ENCODE measurements at places on chromosomes 12 and 14. TPM values are rescaled to one million over a fixed set of nuclear protein-coding genes. Genes with fewer than 3 reads are reported as not detected.

OASL gene
- total RNA-seq = not detected

- H3K27ac ChIP-seq = no peak overlapping the region
- H3K27me3 ChIP-seq = no peaks in the 10 kb centered on the region
- no peak for DNase-seq
- H3K4me1 ChIP-seq = no peaks in the 10 kb centered on the region
- no peak overlapping the region for H3K4me3 ChIP-seq
Observed at GRCh38 chr14:28461389-28461788, 305.2 kb upstream of the FOXG1 start.

KLHDC1 gene
- 2.8 TPM for total RNA-seq

DNA sequence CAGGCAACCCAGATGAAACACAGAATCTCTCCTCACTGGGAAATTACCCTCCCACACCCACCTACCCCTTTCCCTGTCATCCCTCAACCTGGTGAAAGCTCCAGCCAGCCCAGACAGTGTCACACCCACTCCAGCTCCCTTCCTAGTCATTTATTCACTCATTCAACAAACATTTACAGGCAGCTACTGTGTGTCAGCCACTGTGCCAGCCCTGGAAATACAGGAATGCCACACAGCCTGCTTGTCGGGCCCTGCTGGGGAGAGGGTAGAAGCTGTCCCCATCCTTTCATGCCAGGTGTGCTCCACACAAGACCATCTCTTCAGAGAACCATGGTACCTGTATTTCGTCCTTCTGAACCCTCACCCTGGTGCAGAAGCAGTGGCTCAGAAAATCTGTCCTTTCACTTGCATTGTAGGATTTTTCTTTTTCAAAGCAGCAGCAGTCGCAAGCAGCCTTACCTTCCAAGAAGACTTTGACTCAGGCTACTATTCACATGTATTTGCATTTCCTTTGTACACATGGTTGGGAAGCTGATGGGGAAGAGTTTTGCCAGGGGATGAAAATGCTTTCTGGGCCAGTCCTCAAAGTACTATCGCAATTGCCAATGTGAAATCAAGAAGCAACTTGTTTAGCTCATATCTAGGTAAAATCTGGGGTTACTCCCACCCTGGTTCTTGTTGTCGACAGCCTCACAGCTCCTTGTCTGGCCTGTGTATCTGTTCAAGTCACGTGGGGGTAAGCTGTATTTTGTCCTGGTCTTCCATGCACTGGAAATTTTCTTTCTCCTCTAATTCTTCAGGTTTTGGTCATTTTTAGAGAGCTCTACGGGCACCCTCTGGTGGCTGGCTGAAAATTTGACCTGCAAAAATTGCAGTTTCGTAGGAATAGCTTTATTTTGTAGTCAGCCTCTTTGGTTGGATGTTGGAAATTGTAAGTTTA lies 147.4 kb upstream of the EGLN3 start:
- no peak for DNase-seq
- no peak overlapping the region for H3K4me3 ChIP-seq
- H3K36me3 ChIP-seq = no peaks in the 10 kb centered on the region
- H3K4me1 ChIP-seq = peaks cover 18% of the 10 kb centered on the region
- H3K27me3 ChIP-seq = no peaks in the 10 kb centered on the region

- H3K36me3 ChIP-seq = peaks cover 11% of the 10 kb centered on the region
- DNase-seq = no peak
- no peak overlapping the region for H3K27ac ChIP-seq
Observed at GRCh38 chr12:119423285-119423684, 88.8 kb downstream of the CCDC60 start.

- no peak overlapping the region for H3K27ac ChIP-seq
- H3K27me3 ChIP-seq = no peaks in the 10 kb centered on the region
- H3K36me3 ChIP-seq = no peaks in the 10 kb centered on the region
- peaks cover 5% of the 10 kb centered on the region for H3K4me1 ChIP-seq
- DNase-seq = no peak
Observed at GRCh38 chr14:32370714-32371113, 41.6 kb downstream of the AKAP6 start.

MRPL52 gene
- total RNA-seq = 121 TPM

DNA sequence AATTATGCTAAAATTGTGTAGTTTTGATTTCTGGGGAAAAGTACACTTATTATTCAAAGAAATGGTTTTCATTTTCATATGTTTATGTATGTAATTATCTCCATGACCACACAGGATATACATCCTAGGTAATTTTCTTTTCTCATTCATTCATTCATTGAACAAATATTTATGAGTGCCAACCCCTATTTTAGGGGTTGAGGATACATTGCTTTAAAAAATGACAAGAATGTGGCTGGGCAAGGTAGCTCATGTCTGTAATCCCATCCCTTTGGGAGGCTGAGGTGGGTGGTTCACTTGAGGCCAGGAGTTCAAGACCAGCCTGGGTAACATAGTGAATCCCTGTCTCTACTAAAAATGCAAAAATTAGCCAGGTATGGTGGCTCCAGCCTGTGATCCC lies 40.9 kb downstream of the SGPP1 start:
- no peak overlapping the region for H3K27ac ChIP-seq
- no peaks in the 10 kb centered on the region for H3K4me1 ChIP-seq
- no peak overlapping the region for H3K4me3 ChIP-seq
- H3K27me3 ChIP-seq = no peaks in the 10 kb centered on the region
- no peaks in the 10 kb centered on the region for H3K36me3 ChIP-seq

RITA1 gene
- total RNA-seq = 15.6 TPM

ACACB gene
- 47.3 TPM for total RNA-seq

DNA sequence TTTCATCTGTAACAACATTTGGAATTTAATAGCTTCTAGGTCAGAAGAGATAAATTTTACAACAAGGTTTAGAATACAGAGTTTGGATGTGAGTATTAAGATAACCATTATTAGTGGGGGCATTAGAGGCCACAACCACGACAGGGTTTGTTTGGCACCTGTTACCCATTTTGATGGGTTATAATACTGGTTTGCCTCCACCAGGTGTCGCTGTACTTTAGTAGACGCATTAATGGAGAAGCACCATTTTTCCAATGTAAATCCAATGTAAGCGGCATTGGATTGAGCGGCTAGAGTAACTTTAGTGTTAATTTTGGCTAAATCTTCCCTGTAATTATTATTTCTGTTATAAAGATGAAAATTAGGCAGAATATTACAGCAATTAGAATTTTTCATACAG lies 136.2 kb downstream of the SLCO1B3 start:
- H3K4me3 ChIP-seq = no peak overlapping the region
- H3K27me3 ChIP-seq = peaks cover 16% of the 10 kb centered on the region
- H3K4me1 ChIP-seq = peaks cover 6% of the 10 kb centered on the region
- no peak for DNase-seq
- H3K27ac ChIP-seq = no peak overlapping the region

Measured in progenitor cell of endocrine pancreas (in vitro differentiated cells).